Effector CD8-positive, alpha-beta T cell (primary cell): ENCODE measurements at places on chromosomes 12 and 14.

GRCh38 chr12:50149311-50149710 lies 17.9 kb downstream of the CERS5 start:
- DNase-seq, result no peak

DNA sequence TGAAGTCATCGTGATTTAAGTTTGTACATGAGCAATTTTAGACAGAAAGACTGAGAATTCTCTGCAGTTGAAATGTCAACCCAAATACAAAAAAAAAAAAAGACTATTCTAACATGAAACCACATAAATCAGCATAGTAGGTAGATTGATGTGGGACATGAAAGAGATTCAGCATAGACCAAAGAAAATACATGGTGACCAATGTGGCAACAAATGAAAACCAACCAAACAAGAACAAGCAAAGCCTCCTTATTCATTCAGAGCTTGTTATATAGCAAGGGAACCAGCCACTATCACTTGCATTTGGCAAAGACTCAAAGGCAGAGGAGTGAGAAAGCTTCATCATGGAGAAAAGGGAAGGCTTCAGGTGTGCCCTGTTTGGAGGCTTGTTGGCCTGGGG lies 144.4 kb upstream of the TMPO start:
- no peak for DNase-seq

- DNase-seq, result no peak
Measured at GRCh38 chr14:40574780-40575179, 1031.9 kb upstream of the LRFN5 start.

DNA sequence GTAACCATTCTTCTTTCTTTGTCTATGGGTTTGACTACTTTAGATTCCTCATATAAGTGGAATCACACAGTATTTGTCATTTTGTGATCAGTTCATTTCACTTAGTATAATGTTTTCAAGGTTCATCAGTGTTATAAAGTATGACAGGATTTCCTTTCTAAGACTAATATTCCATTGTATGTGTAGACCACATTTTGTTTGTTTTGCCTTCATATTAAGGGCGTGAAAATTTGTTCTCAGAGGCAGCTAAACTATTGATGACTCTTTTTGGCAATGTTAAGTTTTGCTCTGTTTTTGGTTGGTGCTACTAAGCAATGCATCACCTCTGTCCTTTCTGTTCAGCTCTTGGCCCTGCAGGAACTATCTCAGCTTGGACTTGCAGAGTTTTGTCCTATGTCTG lies 1.7 kb upstream of the KLRG1 start:
- DNase-seq, result no peak

GRCh38 chr14:33527023-33527634 lies 423.7 kb downstream of the EGLN3 start:
- no peak for DNase-seq

GRCh38 chr12:52977170-52977569 lies 28.3 kb downstream of the KRT18 start:
- DNase-seq, result no peak

DNA sequence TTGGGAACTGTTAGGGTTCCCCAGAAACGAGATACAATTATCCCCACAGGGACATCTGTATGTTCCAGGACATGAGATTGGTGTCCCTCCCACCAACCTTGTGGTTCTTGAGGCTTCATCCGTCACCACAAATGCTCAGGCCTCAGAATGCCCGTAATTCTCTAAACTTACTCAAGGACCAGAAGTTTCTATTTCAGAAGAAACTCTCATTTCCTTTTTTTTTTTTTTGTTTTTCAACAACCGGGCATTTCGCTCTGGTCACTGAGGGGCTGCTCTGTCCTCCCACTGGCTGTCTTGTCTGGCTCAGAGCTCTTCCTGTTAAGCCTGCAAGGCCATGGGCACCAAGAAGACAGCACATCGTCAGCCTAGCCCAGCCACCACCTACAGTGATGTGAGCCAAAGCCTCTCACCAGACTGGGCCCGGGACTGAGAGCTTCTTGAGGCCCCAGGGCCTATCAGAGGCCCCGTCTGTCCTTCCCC lies 36.2 kb downstream of the VDR start:
- no peak for DNase-seq

- DNase-seq, result no peak
Measured at GRCh38 chr12:112944024-112944690, 5.9 kb downstream of the OAS3 start.

DNA sequence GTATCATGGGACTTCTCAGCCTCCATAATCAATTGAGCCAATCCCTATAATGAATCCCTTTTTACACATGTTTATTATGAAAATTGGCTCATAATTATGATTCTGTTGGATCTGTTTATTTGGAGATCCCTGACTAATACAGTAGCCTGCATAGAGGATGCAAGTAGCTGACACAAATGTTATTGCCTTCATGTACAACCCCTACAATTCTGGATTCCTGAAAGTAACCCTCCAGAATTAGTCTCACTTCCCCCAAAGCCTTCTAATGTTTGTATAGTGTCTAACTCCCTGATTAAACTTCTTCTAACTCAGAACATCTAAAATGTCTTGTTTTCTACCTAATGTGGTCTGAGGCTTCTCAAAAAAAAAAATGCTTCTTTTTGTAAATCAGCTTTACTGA lies 6.6 kb upstream of the SMIM10L1 start:
- DNase-seq, result no peak

DNA sequence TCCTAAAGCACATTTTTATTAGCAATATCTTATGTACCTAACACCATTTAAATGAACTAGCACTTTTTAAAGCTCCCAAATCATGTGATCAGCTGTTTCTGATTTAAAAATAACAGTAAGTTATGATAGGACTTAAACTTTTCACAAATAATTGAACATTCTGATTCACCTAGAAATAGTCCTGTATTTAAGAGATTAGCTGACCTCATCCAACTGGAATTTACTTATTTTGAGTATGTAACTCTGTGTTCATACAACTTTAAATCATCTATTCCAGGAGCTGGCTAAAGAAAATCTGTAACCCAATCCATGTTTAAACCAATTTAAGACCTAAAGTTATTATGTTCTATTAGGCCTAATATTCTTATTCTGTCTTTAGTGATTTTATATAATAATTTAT lies 184.3 kb downstream of the CCDC91 start:
- DNase-seq, result no peak

DNA sequence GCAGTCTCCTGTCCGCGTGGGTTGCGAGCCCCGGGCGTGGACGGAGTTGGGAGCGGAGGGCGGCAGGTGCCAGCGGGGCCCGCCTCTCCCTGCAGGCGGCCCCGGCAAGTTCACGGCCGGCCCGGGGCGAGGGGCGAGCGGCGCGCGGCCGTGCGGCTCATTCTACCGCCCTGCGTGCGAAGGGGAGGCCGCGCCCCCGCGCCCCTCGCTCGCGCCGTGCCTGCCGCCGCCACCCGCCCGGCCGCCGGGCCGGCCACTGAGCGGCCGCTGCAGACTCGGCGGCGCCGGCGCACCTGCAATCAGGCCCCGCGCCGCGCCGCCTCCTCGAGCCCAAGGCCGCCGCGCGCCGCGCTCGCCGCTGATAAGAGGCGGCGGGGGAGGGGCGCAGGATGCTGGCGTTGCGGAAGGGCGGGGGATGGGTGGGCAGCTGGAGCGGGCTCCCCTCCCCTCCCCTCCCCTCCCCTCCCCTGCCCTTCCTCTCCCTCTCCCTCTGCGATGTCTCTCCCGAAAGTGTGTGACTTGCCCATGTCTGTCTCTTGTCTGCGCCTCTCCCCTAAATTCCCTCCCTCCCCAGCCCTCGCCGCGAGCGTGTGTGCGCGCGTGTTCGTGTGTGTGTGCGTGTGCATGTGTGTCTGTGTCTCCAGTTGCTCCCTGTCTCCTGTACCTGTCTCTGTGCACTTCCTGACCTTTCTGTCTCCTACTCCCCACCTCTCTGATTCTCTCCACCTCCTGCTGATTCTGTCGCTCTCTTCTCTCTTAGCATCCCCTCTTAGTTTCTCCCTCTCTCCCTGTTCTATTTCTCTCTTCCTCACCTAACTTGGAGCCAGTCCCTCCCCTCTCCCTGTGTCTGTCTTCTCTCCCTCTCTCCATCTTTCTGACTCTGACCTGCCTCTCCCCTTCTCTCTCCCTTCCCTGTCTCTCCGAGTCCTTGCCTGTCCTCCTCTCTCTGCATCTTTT lies 768.1 kb upstream of the TBX3 start:
- DNase-seq, result no peak

DNA sequence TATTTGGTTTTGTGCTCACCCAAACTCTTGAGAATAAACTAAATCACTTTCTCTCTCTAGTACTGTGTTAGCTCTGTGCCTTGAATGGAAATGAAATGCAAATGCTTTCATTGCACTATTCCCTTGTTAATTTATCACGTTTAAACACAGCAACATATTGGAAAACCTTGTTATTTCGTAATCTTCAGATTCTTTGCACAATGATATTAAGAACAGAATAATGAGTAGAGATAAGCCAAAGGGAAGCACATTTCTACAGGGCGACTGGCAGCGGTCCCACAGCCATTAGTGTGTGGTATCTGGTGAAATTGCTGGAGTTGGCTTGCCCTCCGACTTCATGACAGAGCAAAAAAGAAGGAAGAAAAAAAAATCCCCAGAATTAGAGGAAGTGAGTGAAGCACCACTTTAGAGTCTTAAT lies 166.1 kb upstream of the E2F7 start:
- no peak for DNase-seq

DNA sequence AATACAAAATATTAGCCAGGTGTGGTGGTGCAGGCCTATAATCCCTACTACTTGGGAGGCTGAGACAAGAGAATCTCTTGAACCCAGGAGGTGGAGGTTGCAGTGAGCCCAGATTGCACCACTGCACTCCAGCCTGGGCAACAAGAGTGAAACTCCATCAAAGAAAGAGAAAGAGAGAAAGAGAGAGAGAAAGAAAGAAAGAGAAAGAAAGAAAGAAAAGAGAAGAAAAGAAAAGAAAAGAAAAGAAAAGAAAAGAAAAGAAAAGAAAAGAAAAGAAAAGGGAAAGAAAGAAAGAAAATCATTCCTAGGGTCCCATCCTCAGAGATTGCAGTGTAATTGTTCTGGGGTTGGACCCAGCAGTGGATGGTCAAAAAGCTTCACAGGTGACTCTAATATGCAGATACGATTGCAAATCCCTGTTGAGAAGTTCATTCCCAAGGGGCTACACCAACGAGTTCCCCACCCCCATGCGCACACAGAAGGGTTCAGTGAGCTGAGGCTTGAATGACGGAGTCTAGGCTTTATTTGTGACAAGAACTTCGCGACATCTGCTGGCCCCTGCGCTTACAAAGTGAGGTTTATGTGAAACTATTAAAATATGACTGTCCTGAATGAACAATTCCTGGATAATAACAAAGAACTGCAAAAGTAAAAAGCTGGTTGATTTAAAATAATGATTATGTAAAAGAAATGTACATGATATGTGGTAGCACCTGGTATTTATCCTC lies 17.4 kb upstream of the RNASE12 start:
- DNase-seq, result no peak

GRCh38 chr14:95902273-95902826 lies 25.7 kb downstream of the TUNAR start:
- DNase-seq, result no peak

GRCh38 chr12:60930151-60930550 lies 1330.1 kb upstream of the USP15 start:
- no peak for DNase-seq

GRCh38 chr14:70714055-70714550 lies 72.4 kb downstream of the TTC9 start:
- peak; percentile 43 for DNase-seq

DNA sequence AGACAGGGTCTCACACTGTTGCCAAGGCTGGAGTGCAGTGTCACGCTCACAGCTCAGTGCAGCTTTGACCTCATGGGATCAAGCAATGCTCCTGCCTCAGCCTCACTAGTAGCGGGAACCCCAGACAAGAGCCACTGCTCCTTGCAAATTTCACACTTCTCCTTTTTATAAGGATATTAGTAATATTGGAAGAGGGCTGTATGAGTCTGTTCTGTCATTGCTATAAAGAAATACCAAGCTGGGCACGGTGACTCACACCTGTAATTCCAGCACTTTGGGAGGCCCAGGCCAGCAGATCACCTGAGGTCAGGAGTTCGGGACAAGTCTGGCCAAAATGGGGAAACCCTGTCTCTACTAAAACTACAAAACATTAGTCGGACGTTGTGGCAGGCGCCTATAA lies 12.9 kb upstream of the ORAI1 start:
- DNase-seq, result no peak

GRCh38 chr12:95470300-95470699 lies 3.7 kb upstream of the METAP2 start:
- no peak for DNase-seq

DNA sequence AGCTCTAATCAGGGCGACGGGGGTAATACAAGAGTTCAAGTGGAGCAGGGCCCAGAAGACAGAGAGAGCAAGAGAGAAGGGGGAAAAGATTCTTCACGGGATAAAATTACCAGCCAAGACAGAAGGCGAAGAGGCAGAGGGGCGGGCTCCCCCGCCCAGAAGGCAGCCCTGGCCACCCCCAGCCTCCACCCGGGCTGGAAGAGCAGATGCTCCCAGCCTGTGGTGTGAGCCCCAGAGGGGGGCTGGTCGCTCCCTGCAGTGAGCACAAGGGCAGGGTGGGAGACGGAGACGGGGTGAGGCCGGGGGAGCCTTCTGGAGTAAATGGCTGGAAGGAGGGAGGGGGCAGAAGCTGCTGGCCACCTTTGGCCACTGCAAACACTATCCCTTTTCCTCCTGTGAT lies 1035.6 kb downstream of the VRK1 start:
- DNase-seq, result no peak

GRCh38 chr12:2194571-2194970 lies 141.8 kb downstream of the CACNA1C start:
- no peak for DNase-seq

- no peak for DNase-seq
Measured at GRCh38 chr14:35430459-35431199, 26.1 kb upstream of the NFKBIA start.

GRCh38 chr14:58796242-58797009 lies 158.7 kb downstream of the DACT1 start:
- no peak for DNase-seq

- no peak for DNase-seq
Measured at GRCh38 chr12:105363890-105364289, 33.4 kb downstream of the C12orf75 start.

GRCh38 chr14:84575681-84576080 lies 954.3 kb upstream of the FLRT2 start:
- no peak for DNase-seq

GRCh38 chr12:51838762-51839161 lies 9.8 kb downstream of the FIGNL2 start:
- DNase-seq, result no peak

GRCh38 chr12:78863482-78864402 lies 832 bp upstream of the SYT1 start:
- DNase-seq, result no peak

DNA sequence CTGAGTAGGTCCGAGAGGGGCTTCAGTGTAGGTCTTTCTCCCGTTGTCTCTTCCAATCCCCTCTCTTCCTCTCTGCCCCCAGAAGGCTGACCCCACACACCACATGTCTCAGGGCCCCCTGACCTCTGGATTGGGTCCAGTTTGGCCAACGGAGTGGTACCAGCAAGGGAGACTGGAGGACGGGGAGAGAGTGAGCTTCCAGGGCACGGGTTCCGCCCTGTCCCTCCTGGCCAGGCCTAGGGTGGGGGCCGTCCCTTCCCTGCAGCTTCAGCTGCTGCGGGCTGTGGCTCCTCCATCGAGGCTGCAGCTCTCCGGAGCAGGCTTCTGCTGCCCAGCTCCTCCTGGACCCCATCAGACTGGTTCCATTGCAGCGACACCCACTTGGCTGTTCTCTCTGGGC lies 17.4 kb downstream of the FZD10 start:
- DNase-seq, result no peak
